Bone marrow (tissue), 2 donors: ENCODE measurements at places on chromosomes 3 and 15.

GRCh38 chr15:34275721-34276120 lies 50.9 kb downstream of the EMC4 start:
- no peak for DNase-seq

DNA sequence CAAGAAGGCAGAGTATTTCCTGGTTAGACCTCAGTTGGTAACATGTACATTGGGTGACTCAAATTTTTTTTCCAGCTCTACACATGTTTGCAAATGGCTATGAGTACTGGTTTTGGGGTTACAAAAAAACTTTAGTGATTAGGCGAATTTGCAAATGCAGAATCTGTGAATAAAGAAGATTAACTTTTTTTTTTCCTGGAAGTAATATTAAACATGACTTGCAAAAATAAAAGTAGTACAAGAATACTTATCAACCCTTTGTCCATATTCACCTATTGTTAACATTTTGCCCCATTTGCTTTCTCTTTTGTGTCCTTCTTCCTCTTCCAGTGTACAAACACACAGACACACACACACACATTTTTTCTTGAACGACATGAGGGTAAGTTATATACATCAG lies 47.6 kb upstream of the RYK start:
- no peak for DNase-seq

DNA sequence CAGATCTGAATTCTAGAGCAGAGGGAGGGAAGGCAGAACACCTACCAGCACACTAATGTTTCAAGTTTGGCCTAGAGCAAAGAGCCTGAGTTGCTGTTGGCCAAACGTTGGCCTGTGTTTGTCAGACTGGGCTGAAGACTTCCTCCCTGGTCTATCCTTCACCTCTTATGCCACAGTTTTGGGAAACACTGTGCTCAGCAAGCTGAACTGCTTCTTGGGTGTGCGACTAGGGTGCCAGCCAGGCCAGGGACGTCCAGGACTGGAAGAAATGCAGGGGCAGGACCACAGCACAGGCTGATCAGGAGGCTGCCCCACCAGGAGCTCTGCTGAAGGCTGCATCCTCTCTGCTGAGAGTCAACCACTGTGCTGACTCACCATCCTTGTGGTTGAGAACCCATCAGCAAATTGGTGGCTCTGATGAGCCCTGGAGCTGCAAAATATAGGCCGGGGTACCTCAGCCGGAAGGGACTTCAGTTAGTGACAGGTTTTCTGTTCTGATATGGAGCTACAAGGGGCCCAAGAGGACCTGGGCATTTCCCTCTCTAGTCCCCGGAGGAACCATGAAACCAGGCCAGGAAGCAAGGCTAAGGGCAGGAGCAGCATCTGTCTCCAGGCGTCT lies 131.6 kb upstream of the RASGRP1 start:
- DNase-seq: no peak

GRCh38 chr15:83914906-83915305 lies 261.0 kb downstream of the ADAMTSL3 start:
- no peak for DNase-seq

DNA sequence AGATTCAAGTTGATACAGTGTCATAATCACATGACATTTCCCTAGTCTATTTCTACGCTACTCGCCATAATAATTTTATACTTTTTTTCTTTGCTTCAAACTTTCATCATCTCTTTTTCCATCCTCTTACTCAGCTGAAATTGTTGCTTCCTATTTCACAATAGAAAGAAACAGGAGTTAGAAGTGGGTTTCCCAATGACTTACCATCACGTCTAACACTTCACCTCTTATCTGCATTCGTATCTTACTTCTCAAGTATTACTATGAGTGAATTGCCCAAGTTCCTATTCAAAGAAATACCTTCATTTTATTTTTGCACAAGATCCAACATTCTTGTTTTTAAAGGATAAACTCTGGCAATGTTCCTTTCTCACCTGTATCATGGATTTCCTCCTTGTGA lies 1539.9 kb downstream of the SI start:
- no peak for DNase-seq

- DNase-seq: no peak
Observed at GRCh38 chr3:155697542-155697941, 47.3 kb downstream of the PLCH1 start.

DNA sequence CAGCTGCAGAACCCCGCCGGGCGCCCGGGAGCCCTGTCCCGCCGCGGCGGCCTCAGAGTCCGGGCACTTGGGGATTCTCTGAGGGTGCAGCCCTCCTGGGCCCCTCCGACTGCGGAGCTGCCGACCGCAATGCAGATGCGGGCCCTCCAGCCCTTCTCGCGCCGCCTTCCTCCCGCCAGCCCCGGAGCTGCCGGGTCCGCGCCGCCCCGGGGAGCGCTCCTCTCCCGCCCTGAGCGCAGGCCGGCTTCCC lies 320 bp upstream of the ACAN start:
- no peak for DNase-seq

DNA sequence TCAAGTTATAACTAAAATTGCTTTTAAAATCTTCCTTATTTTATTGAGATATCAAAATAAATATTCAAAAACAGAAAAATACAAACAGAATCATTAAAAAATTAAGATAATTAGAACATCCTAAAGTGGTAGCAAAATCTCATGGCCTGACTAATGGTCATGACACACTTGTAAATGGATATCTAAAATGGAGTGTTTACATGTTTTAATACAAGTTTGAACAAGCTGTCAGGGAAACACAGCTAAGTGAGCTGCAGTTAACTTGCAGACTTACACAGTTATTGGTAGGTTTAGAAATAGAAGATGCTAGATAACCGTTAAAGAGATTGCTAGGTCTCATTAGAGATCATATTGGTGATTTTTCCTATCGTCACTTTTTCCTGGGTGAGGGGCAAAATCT lies 242.3 kb downstream of the LPP start:
- DNase-seq: no peak

DNA sequence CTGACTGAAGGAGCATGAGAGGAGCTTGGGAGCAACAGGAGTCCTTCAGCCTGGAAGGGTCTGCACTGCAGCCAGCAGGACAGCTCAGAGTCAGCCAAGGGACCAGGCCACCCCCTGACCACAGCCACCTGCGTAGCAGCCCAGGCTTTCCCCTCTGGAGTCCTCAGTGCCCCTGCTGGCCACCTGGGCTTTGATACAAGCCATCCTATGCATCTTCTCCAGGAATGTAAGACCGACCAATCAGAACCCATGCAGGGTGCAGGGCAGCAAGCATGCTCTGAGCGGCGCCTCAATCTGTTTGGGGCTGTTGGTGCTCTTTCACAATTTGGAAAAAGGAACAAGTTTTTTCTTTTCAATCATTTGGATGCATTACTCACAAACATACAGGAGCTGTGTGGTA lies 52.0 kb downstream of the DZIP1L start:
- DNase-seq: no peak

- no peak for DNase-seq
Observed at GRCh38 chr15:79674124-79674465, 222.7 kb downstream of the MTHFS start.

DNA sequence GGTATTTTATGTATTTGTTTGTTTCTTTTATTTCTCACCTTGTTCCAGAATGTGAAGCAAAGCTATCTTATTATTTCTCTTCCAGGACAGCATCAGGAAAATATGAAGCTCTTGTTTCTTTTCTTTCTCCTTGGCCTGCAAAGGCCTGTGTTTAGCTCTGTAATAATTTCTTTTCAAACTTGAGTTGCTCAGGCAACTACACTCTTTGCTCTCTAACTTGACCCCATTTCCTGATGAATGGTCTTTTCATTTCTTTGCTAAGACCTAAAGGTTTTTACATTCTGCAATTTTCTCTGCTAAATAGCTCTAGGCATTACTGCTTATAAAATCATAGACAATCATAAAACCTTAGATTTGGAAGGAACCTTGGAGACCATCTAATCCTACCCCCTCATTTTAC lies 26.2 kb upstream of the ZNF770 start:
- DNase-seq: no peak

DNA sequence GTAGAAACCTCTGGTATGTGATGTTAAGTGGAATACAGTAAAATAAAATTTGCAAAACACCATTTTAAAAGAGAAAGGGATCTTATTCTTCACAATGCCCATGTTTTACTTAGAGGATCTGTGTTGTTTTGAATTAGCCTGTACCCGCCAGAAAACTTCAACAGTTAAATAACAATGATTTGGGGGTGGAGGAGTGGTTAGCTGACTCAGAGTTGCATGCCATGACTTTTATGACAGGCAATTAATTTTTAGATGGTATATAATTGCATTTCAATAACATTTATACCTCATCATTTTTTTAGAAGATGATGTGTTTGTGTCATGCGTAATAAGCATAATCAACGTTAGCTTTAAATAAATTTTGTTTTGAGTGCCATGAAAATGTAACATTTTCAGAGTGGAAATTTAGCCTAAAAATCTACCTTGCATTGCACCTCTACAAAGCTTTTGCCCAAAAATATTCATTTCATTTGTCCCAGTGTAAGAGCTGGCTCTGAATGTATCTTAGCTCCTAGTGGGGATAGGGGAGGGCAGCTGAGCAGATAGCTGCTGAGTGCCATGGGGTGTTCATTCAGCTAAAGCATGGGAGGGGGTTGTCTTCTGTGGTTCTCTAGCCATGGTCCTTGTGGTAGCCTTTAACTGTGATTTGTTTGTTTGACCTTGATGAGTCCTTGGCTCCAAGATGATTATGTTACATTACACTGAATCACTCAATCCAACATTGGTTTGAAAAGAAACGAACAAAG lies 379.8 kb downstream of the LPP start:
- DNase-seq: no peak

DNA sequence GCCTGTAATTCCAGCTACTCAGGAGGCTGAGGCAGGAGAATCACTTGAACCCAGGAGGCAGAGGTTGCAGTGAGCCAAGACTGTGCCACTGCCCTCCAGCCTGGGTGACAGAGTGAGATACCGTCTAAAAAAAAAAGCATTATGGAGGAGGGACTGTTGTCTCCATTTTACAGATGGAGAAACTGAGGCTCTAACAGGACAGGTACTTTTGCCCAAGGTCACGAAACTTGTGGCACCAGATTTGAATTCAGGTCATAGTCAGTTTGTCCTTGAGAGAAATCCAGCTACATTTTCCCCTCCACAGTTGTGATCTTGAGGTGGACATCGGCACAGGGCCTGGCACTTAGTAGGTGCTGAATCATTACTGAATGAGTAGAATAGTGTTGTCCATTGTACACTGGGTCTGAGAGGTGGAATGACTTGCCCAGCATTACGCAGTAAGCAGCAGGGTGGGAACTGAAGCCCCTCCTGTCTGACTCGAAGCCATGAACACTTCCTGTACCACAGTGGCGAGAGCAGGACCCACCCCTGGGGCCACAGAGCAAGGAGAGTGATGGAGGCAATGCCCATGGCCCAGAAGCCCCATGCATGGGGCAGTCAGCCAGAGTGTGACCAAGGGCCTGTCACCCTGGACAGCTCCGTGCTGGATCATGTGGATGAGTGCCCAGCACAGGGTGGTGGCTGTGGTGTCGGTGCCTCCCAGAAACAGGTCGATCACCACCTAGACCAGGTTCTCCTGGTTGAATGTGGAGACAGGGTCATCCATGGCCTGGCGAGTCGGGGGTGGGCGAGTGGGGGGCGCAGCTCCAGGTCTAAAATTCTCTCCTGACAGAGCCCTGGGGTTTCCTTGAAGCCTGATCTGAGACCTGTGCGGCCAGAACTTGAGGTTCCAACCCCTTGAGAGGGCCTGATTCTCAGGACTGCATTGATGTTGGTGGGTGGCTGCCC lies 20.4 kb upstream of the PARL start:
- DNase-seq: no peak

- DNase-seq: no peak
Observed at GRCh38 chr3:39468108-39468436, 592 bp downstream of the MOBP start.

GRCh38 chr15:49085696-49086459 lies 39.6 kb upstream of the SECISBP2L start:
- DNase-seq: no peak

- DNase-seq: no peak
Observed at GRCh38 chr3:101351829-101352228, 31.5 kb upstream of the IMPG2 start.

DNA sequence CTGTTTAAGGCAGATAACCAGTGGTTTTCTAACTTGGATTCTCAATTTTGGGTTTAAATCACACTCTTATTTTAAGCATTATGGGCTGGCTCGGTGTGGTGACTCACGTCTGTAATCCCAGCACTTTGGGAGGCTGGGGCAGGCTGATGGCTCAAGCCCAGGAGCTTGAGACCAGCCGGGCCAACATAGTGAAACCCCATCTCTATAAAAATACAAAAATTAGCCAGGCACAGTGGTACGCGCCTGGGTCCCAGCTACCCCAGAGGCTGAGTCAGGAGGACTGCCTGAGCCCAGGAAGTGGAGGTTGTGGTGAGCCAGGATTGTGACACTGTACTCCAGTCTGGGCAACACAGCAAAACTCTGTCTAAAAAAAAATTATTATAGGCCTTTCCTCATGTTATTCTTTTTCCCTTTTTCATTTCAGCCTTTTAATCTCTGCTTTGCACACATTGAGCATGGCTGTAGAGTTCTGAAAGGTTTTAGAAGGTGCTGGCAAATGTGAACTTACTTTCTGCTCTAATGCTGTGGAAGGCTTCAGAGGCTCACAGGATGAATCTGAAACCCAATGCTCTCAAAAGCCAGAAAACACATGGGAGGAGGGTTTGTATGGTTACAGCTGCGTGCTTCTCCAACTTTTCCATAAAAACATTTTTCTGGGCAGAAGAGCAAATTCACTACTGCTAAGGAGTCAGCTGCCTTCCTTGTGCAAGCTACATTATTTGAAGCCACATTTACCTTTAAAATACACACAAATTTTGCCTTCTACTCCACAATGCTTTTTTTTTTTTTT lies 32.5 kb downstream of the CHAC1 start:
- no peak for DNase-seq

DNA sequence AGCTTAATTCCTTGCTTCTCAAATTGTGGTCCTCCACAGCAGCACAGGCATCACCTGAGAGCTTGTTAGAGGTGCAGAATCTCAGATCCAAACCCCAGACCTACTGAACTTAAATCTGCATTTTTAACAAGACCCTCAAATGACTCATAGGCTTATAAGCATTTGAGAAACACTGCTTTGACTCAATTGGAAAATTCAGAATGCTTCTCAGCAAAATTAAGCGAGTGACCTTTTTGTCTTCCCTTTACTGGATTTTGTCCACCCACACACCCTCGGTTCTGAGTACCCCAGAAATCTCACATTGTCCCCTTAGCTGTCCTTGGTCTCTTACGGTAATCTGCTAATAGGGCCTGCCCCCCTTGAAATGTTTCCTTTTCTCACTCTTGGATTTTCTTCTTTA lies 17.9 kb downstream of the CD80 start:
- no peak for DNase-seq
